Activated CD8-positive, alpha-beta memory T cell treated with anti-CD3 and anti-CD28 coated beads for 4 hours (primary cell): ENCODE measurements at places on chromosomes 3 and 15.
A peak's percentile ranks its signal among the peaks of the same experiment; 100 is the strongest.

- no peak for DNase-seq
Measured at GRCh38 chr15:27746401-27746955, 352.6 kb downstream of the OCA2 start.

DNA sequence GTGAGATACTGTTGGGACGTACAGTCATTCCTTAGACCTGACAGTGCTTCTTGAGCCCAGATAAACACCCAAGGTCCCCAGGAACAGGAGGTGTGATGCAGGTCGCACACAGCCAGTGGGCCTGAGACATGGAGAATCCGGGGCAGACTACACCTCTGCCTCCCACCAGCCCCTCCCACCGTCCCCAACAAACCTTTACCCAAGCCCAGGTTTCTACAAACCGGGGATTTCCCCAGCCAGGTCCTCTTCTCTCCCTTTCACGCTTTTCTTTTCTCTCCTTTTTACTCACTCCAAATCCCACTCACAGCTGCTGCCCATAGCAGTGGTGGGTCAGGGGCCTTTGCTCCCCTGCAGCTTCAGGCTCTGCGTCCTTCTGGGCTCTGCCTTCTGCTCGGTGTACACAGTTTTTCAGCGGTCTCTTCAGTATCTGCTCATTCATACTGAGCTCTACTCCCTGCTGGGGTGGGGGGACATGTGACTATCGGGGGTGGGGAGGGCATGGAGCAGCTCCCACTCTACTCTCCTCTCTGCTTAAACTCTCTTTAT lies 4.8 kb upstream of the PCSK6 start:
- DNase-seq: no peak

- no peak for DNase-seq
Measured at GRCh38 chr3:69212411-69213160, 90.2 kb upstream of the LMOD3 start.

- no peak for DNase-seq
Measured at GRCh38 chr3:111890051-111890580, 31.1 kb downstream of the PHLDB2 start.

GRCh38 chr3:3305084-3305483 lies 125.6 kb upstream of the CRBN start:
- DNase-seq: no peak

DNA sequence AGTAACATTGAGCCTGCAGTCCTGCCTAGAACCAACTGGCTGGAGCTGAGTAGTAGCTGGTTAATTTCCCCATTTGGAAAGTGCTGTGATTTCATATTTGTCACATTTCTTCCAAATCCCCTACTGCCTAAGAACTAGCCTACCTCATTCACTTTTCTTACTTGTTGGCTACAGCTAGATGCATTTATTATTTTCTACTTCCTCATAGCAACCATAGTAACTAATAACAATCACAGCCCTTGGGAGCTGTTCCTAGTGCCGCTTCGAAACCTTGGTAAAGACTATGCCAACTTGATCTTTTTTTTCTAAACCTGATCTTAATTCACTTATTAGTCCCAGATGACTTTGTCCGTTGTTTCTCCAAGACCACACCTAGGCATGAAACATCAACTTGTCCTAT lies 240.3 kb downstream of the FGF12 start:
- no peak for DNase-seq

DNA sequence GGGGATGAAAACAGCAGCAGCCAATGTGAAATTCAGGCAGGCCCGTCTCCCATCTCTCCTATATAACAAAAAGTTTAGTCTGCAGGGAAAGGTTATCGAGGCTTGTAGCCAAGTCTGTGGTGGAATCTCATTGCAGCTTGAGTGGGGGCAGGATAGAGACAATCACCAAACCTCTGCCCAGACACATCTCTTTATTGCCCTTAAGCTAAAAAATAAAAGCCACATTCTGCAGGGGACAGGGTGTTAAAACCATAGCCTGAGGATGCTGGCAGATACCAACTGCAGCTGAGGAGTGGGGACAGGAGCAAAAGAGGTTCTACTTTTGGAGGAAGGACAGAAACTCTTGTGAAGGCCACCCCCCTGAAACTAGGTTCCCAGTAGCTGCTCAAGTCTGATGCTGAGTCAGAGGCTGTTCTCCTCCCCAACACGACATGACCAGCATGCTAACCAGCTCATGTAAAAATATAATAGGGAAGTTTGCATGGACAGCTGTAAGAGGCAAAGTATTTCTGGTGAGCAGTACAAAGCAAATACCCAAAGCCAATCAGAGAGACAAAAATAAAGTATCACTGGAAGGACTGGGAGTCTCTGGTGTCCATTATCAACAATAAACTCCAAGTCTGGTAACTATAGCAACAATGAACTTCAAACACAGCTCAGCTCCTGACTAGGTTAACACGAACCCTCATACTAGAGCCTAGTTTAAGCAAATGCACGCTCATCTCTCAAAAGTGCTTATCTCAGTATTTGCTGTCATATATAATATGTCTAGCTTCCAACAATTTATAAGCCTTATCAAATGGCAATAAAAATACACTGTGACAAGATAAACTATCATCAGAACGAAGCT lies 362.2 kb upstream of the SLCO3A1 start:
- no peak for DNase-seq

- DNase-seq: no peak
Measured at GRCh38 chr3:73827725-73828211, 203.0 kb upstream of the PDZRN3 start.

DNA sequence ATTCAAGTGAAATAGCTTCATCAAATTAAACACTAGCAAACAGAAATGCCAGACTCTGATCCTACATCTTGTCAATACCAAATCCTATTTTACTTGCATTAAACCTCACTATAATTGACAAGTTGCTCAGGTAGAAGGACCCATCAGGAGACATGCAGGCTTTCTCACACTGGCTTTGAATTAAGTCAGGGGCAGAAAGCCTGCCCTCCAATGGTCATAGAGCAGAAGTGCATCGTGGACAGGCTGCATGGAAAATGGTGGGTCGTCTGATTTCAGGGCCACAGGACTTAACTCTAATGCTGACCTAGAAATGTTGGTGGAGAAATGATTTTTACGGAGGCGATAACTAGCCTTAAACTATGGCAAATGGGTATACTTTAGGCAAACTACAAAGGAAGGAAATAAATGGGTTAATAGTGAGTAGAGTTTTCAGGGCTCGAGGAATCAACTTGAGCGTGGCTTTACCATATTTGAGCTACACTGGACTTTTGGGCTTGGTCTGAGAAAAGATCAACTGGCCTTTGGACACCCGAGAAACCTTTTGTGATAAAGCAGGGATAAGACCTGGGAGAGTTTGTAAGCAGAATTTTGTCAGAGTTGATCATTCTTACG lies 283.9 kb downstream of the GRM7 start:
- DNase-seq: no peak

GRCh38 chr15:88830016-88830415 lies 26.8 kb downstream of the ACAN start:
- no peak for DNase-seq

DNA sequence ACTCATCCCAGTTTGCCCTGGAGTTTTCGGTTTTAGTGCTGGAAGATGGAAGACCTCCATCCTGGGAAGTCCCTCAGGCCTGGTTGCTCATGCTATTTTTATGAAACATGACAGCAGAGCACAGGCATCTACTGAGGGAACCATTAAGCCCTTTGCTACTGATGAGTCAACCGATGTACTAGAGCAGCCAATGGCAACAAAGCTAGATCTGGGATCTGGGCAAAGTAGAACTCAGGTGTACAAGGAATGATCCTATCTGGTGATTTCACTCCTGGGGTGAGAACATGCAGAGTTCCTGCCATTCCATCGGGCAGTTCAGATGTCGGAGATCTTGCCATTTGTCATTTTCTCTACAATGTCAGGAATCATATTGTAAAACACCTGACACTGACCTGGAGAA lies 166.2 kb upstream of the NSMCE3 start:
- DNase-seq: no peak

- no peak for DNase-seq
Measured at GRCh38 chr3:28089527-28089897, 151.9 kb upstream of the CMC1 start.

- DNase-seq: no peak
Measured at GRCh38 chr15:57675481-57676181, 30.9 kb upstream of the POLR2M start.

DNA sequence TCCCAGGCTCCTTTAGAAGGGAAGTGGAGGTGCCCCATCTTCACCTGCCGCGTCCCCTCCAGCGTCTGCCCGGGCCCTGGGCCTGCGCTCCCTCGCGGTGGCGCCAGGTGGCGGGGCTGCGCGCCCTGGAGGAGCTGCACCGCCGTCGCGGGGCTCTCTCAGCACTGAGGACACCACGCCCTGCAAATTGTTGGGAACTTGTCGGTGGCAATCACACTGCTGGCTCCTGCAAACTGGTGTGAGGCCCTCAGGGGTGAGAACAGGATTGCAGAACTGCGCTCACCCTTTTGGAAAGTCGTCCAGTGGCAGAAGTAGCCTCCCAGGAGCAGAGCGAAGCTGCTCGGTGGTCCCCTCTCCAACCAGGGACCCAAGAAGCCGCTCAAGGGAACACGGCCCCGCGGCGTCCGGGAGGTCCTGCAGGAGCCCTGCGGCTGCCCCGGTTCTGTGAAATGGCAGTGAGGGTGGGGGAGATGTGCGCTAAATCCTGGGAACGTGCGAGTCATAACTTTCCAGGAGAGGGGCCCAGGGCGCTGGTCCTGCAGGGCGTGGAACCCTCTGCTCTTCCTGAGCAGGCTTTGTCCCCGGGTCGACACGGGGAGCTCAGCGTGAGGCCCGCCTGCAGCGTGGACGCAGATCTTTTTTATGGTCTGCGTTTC lies 995 bp upstream of the LRRK1 start:
- peak; percentile 25 for DNase-seq

- DNase-seq: peak; percentile 64
Measured at GRCh38 chr15:78108300-78109084, 16.1 kb downstream of the SH2D7 start.

DNA sequence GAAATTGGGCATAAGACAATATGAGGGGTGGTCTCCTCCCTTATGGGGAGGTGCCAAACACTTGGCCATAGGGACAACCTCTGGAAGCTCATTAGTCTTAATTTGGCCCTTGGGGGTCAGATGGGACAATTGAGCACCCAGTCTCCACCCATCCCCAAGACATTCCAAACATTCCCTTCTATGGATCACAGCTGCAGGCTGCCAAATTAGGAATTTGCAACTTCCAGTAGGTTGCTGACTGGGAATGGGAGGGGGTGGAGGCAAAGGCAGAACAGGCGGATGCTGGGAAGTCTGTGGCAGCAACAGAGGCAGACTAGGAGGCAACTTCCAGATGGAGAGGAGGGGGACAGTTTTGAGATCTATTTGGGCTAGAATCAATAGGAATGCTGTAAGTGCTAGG lies 1.4 kb upstream of the PDHB start:
- DNase-seq: no peak

DNA sequence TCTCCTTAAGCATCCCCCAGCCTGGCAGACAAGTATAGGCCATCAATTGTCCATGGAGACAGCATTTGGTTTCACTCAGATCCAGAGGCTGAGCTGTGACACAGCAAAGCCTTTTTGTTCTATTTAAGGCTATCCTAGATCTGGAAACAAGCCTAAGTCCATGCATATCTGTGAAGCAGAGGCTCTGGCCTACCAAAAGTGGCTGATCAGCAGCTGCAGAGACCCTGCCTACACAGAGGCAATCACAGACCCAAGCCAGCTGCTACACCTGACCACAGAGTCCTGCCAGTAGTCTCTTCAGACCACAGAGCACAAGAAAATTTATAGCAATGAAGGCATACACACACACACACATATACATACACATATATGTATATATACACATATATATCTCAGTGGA lies 501.7 kb upstream of the ARPP21 start:
- DNase-seq: no peak

DNA sequence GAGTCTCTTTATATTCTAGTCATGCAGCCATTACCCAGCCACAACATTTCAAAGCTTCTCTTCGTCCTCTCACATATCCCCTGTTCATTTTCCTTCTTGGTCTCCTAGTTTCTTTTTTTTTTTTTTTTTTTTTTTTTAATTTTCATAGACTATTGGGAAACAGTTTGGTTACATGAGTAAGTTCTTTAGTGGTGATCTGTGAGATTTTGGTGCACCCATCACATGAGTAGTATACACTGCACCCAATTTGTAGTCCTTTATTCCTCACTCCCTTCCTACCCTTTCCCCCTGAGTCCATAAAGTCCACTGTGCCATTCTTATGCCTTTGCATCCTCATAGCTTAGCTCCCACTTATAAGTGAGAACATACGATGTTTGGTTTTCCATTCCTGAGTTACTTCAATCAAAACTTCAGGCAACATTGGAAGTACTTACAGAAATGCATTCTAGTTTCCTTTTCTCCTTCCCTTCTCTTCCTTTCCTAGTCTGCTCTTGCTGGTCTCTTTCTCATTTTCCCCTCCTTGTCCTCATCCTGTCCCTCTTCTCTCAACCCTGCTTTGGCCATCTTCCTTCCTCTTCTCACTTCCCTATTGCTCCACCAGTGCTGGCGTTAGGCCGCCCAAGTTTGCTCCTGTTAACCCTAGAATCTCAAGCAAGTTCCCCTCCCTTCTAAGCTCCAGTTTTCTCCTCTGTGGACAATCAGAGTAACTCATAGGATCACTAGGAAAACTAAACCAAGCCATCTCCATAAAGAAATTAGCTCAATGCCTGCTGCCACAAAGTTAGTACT lies 4.8 kb downstream of the ATP8B4 start:
- no peak for DNase-seq

DNA sequence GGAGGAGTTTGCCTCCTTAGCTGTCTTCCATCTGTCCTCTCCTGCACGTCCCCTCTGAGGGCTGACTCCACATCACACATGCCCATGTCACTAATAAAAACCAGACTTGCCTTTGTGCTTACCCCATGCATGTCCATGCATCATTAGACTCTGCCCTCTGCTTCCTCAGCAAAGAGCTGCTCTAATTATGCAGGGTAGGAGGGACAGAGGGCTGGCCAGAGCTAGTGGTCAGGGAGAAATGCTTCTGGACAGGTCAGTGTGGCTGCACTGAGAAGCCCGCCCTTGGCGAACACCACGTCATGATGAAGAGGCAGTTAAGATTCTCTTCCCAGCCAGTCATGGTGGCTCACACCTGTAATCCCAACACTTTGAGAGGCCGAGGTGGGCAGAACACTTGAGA lies 8.9 kb downstream of the CA12 start:
- DNase-seq: no peak

DNA sequence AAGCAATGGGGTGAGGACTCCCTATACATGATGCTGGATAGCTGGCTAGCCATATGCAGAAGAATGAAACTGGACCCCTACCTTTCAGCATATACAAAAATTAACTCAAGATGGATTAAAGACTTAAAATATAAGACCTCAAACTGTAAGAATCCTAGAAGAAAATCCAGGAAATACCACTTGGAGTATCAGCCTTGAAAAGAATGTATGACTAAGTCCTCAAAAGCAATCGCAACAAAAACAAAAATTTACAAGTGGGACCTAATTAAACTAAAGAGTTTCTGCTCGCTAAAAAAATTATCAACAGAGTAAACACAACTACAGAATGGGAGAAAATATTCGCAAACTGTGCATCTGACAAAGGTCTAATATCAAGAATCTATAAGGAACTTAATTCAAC lies 94.3 kb downstream of the XRN1 start:
- DNase-seq: no peak

DNA sequence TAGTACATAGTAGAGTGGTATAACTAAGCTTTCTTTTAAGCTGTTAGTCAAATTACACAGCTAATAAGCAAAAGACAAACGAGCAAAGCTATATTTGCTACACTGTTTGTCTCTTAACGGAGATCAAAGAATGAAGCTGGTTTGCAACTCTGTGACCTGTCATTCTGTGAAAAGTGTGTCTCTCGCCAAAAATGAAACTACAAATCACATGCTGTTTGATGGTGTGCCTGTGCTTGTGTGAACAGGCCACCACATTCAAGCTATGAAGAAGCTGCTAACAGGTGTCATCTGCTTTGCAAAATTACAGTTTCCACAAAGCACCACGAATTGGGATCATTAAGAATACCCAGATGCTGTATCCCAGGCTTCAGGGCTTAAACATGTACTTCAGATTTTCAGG lies 667.8 kb upstream of the NAALADL2 start:
- no peak for DNase-seq
